Amygdala (tissue), 56 donors: ENCODE measurements at places on chromosomes 3 and 15.

DNA sequence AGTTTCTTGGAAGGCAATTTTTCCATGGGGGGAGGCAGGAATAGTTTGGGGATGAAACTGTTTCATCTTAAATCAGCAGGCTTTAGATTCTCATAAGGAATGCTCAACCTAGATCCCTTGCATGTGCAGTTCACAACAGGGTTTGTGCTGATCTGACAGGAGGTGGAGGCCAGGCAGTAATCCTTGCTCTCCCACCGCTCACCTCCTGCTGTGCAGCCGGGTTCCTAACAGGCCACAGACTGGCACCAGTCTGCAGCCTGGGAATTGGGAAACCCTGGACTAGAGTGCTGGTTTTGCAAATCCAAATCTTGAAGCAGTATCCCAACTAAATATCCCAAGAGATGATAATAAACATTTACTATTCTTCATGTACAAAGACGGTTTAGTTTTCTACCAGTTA is 256.3 kb upstream of the TMCO5A start:
- no peak for DNase-seq

GRCh38 chr3:185976100-185976499 is 38.3 kb upstream of the TRA2B start:
- DNase-seq, result no peak

- no peak for DNase-seq
Observed at GRCh38 chr3:189687475-189687874, 56.3 kb downstream of the TP63 start.

GRCh38 chr3:128488991-128489673 is 3.9 kb downstream of the GATA2 start:
- no peak for DNase-seq

GRCh38 chr15:52505151-52505550 is 23.5 kb downstream of the MYO5A start:
- DNase-seq, result no peak

- no peak for DNase-seq
Observed at GRCh38 chr15:36108541-36108940, 470.9 kb upstream of the CDIN1 start.

DNA sequence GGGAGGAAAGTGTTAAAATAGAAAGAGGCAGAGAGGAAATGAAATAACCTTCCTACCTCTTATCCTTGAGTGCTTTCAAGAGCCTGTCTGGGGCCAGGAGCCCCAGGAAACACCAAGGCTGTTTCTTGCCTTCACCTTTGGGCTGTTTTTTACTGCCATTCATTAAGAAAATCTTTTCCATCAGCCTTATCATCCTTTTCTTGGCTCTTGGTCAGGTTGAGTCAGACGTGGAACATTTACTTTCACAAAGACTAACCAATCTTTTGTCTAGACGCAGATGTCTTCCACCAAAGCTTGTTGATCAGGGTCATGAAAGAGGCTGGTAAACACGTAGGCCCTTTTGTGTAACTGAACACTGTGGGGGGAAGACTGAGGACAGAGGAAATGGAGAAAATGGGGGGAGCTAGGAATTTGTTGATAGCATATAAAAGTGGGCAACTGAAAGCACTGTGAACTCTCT is 151.0 kb upstream of the THBS1 start:
- no peak for DNase-seq

GRCh38 chr3:127547761-127548605 is 42.5 kb downstream of the TPRA1 start:
- peak; percentile 61 for DNase-seq

DNA sequence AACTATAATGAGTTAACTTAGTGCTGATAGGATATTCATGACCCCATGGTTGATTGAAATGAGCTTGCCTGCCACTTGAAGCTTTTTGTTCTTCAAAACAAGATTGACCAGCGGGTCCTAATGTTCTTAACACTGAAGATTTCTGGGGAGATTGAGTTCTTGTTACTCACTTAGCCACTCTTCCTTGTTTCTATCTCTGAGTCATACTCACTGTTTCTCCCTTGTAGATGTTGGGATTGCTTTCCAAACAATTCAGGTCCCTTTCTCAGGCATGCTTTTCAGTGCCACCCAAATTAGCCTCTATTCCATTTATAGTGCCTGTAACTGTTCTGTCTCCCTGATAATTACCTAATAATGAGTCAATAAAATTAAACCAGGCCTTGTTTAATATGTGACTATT is 517.0 kb downstream of the SQOR start:
- no peak for DNase-seq

DNA sequence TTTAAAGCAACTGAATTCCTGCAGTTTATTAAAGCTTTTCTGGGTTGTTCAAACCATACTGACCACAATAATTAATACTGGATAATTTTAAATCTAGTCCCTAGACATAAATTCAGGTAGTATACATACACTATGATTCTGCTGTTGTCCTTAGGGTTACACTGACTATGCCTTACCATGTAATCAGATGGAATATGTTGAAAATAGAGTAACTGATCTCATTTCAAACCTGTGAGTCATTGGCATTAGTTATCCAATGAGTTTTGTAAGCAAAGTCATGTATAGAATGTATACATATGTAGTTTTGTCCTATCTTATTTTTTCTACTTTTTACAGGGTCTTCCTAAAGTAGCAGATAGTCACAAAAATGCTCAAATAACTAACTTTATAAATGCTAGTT is 517.1 kb upstream of the CCDC54 start:
- no peak for DNase-seq

DNA sequence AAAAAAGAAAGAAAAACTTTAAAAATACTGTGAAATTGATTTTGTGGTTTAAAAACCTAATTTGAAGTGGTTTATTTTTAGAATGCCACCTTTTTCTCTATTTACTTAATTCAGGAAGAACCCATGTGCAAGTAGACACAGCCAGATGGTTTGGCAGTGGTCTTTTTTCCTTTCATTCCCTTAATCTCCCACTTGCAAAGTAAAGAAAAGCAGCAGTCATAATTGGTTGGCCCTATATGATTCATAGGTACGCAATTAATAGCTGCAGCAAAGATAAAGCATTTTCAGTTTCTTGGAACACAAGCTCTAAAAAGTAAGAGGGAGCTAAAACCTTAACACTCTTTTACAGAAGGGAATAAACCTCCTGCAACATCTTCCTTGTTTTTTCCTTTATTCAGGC is 115.3 kb downstream of the MECOM start:
- no peak for DNase-seq

DNA sequence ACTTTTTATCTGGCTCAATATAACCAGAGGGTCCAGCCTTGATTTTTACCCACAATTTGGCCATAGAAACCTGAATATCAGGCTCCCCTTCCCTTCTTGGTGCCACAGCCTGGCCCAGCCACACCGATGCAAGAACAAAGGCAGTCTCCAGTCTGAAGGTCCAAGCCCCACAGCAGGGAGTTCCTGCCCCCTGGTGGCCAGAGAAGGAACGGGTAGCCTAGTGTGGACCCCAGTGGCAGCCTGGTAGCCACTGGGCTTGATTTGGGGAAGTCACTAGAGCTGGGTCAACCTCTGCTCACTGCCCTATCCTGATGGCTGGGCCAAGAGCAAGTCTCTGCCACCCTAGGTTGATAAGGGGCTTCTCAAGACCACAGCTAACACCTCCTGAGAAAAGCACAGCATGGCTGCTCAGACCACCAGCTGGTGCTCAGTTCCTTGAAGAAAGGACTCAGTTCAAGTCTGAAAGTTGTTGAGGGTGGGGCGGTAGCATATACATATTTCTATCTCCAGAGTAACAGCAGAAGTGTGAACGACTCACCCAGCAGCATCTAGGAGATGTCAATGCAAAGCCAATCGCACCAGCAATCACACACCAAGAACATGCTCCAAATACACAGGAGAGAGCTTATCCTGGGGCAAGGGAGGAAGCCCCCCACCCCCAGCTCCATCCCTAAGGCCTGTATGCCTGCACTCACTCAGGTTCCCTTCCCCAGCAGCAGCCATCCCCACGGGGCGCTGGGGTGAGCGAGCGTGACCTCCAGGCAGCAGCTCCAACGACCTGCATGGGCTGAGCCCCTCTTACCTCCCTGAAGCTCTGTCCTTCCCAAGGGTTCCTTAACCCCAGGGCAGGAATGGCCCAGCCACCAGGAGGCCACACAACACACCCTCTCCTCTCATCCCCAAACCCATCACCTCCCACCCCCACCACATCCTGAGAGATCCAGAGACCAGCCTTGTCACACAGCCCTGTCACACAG is 7.6 kb downstream of the PFKFB4 start:
- DNase-seq, result peak; percentile 60

DNA sequence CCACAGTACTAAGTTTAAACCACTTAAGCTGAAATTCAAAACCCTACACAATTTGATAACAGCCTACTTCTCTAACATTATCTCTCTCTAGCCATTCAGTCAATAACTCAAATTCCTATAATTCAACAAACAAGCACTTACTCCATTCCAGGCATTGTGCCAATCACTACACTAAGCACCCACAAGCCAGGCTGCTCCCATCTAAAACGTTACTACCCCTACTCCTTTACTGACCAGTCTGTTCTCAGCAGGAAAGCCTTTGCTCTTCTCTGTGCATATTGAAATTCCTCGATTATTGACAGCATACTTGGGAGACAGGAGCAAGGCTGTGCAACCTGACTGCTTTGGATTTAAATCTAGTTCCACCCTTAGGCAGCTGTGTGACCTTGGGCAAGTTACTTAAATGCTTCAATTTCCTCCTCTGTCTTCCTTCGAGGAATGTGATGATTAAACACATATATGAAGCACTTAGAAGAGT is 177.2 kb upstream of the THBS1 start:
- DNase-seq, result no peak

DNA sequence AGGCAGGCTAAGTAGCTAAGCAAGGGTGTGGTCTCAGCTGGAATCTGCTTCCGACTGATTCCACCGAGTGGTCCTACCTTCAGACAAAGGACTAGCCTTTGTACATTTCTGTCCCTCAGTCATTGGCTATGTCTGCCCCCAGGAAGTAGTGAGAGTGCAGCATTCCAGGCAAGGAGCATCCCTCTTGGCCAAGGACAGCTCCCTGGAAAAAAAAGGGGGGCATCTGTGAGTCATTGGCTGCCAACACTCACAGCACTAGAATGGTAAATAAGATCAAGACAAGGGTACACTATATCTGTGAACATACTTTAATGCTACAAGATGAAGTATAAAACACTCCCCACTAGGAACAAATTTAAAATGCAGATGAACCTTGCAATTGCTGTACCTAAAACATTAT is 66.8 kb downstream of the STAC start:
- DNase-seq, result no peak

GRCh38 chr3:157872902-157873301 is 233.3 kb downstream of the SHOX2 start:
- no peak for DNase-seq

DNA sequence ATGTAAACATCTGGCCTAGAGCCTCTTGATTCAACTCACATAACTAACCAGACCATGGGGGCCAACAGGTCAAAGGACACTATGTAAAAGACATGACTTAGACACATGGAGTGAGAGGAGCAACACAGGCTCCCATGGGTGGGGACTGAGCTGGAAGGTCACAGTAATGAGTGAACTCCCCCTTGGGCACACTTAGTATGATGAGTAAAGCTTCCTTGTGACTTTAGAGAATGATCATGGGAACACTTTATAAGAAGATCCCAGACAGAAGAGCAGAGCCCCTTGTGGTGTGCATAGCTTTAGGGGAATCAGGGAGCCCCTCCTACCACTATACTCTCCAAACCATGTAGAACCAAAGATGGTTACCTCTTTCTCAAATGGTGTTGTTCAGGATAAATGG is 10.2 kb downstream of the GCSAM start:
- no peak for DNase-seq

- DNase-seq, result no peak
Observed at GRCh38 chr3:150599611-150600297, 3.4 kb upstream of the SELENOT start.

- no peak for DNase-seq
Observed at GRCh38 chr3:66380200-66380932, 120.5 kb downstream of the LRIG1 start.

GRCh38 chr3:17645074-17645698 is 97.2 kb downstream of the TBC1D5 start:
- DNase-seq, result no peak

GRCh38 chr3:127763816-127764215 is 58.5 kb downstream of the MGLL start:
- no peak for DNase-seq

DNA sequence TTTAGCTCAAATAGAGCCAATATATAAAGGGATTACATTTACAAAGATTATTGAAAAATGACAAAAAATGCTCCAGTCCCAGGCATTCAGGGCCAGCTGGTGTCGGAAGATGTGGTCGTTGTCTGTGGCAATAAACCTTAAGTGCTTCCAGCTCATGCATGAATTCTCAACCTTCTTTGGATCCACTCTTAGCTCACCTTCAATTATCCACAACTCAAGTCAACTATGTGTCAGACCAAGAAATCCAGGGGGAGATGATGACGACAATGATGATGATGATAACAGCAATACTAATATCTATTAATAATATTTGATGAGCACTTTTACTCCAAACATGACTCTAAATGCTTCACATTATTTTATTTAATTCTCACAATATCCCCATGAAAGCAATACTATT is 53.6 kb upstream of the PXYLP1 start:
- DNase-seq, result no peak

DNA sequence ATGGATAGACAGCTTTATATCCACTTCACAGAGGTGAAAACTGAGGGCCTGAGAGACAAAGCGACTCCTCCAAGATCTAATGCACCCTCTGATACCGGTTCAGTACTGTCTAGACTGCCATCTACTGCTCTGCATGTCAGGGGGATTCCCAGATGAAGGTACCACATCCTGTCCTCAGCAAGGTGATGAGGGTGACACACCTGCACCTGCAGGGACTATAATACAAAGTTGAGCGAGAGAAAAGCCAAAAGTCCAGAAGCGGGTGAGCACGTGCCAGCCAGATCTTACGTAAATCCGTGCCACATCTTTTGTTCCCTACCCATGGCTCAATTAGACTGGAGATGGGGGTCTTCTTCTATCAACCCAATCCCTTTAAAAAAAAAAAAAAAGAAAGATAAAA is 32.4 kb upstream of the HES1 start:
- no peak for DNase-seq

GRCh38 chr3:175741951-175742350 is 882.8 kb downstream of the NAALADL2 start:
- DNase-seq, result no peak

GRCh38 chr15:64921711-64922110 is 10.0 kb downstream of the ANKDD1A start:
- DNase-seq, result no peak
